ENCODE measurements at places on chromosomes 1 and 21.

GRCh38 chr1:229768232-229768631 lies 142.2 kb downstream of the URB2 start:
- DNase-seq, result no peak

DNA sequence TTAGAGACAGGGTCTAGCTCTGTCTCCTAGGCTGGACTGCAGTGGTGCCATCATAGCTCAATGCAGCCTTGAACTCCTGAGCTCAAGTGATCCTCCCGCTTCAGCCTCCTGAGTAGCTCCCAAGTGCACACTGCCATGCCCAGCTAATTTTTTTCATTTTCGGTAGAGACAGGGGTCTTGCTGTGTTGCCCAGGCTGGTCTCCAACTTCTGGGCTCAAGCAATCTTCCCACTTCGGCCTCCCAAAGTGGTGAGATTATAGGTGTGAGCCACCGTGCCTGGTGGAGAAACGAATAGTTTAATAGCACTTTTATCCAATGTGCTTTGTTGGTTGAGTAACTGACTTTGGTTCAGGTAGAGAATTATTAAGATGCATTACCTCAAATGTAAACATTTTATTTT lies 20.9 kb downstream of the PIK3CD start:
- no peak for DNase-seq

- no peak for DNase-seq
Observed at GRCh38 chr21:33028287-33028670, 2.5 kb downstream of the OLIG2 start.

- DNase-seq, result no peak
Observed at GRCh38 chr1:39882152-39882551, 1.2 kb downstream of the TRIT1 start.

- DNase-seq, result no peak
Observed at GRCh38 chr1:223430236-223430635, 37.0 kb downstream of the CCDC185 start.

GRCh38 chr1:64550510-64550909 lies 80.6 kb downstream of the CACHD1 start:
- DNase-seq, result no peak

- no peak for DNase-seq
Observed at GRCh38 chr1:151759241-151759640, 4.1 kb downstream of the MRPL9 start.

GRCh38 chr1:245879091-245879490 lies 628.0 kb downstream of the SMYD3 start:
- no peak for DNase-seq

DNA sequence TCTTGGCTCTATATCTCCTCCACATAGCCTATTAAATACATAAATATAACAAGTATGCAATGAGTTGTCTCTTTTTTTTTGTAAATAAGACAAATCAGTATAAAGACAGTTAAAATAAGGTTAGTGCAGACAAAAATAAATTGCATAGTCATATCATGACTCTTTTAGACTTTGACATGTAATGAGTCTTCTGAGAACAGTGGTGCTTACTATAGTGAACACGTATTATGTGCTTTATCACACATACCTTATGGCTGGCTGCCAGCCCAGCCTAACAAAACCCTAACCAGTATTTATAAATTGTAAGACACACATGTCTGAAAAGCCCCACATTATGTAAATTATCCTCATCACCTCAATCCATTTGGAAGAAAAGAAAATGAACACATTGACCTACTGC lies 29.1 kb upstream of the F13B start:
- DNase-seq, result no peak

DNA sequence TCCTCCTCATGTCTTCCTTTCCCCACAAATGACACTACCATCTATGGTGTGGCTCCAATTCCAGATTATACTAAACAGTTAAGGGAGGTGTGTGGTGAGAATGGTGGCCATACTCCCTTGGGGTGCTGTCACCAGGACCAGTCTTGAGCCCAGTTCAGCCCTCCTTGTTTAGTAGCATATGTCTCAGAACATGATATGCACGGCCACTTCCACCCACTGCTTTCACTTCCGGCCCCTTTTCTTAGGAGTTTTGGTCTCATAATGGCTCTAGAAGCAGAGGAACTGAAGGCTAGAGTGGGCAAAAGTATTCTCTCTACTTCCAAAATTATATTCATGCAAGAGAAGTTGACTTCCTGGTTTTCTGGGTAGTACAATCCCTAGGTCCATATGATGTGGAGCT lies 45.3 kb upstream of the CACNA1E start:
- DNase-seq, result no peak

- no peak for DNase-seq
Observed at GRCh38 chr1:156502391-156502893, 1.9 kb upstream of the MEF2D start.

- no peak for DNase-seq
Observed at GRCh38 chr1:24226749-24227148, 39.7 kb upstream of the IFNLR1 start.

DNA sequence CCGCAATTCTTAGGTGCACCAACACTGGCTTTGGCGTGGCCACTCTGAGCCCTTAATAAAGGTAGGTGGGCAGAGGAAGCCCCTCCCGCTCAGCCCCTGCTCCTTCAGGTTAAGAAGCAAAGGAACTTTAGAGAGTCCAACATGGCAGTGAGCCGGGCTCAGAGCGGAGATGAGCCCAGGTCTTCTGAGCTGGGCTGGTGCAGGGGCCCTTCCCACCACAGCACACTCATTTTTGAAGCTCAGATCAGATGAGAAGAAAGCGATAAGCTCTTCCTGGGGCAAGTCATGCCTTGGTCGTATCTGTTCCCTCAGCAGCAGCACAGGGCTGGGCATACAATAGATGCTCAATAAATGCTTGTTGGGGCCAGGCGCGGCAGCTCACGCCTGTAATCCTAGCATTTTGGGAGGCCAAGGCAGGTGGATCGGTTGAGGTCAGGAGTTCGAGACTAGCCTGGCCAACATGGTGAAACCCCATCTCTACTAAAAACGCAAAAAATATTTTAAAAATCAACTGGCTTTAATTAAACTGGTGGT lies 51.1 kb upstream of the TARDBP start:
- DNase-seq, result no peak

GRCh38 chr1:65195495-65196417 lies 47.8 kb downstream of the AK4 start:
- no peak for DNase-seq

- peak; percentile 43 for DNase-seq
Observed at GRCh38 chr1:16677552-16678431, 11.0 kb upstream of the RNU1-3 start.

- no peak for DNase-seq
Observed at GRCh38 chr1:47680815-47681475, 243.1 kb downstream of the FOXD2 start.

DNA sequence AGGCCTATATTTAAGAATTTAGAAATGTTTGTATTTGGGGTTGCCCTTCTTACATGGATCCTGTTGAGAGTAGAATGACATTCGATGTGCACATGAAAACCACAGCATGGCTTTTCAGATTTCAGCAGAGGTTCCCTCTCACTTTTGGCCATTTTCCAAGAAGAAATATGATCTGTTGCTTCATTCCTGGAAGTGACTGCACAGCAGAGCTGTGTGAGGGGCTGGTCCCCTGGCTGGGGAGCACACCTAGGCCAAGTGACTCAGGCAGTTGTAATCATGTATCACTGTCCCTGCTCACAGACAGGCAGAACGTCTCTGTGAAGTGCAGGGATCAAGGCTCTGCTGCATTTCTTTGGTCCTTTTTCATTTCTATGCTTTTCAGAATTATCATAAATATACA lies 32.3 kb downstream of the AGT start:
- DNase-seq, result no peak

DNA sequence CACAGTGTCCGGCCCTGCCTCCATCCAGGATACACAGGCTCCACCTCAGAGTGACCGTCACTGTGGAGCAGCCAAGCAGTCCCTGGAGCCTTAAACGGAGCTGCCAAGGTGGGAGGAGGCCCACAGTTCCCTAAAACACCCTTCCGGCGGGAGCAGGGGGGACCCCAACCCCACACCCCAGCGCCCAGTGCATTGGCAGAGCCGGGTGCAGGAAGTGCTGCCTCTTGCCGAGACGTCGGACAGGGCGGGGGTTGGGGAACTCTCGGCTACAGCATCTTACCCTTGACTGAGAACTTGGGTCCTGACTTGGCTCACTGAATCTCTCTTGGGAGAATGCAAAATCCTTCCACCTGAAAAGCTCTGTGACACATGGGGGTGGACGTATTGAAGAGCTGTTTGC lies 38.7 kb upstream of the TMEM51 start:
- DNase-seq, result no peak

GRCh38 chr1:156845953-156846545 lies 12.9 kb downstream of the INSRR start:
- no peak for DNase-seq

DNA sequence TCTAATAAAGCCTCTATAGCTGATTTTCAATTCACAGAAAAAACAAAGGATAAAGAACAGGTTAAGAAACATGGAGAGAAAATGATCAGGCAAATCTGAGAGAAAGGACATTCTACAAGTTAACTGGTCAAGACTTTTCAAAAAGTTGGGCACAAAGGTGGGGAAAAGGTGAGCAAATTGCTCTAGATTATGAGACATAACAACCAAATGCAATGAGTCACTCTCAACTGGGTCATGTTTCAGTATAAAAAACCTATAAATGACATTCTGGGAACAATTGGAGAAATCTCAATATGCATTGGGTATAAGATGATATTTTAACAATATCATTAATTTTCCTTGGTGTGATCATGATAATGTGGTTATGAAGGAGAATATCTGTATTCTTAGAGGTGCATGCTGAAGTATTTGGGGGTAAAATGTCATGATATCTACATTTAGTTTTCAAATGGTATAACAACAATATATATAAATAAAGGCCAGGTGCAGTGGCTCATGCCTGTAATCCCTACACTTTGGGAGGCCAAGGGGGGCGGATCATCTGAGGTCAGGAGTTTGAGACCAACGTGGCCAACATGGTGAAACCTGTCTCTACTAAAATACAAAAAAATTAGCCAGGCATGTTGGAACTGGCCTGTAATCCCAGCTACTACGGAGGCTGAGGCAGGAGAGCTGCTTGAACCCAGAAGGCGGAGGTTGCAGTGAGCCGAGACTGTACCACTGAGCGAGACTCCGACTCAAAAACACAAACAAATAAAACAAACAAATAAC lies 27.0 kb downstream of the ANKRD13C start:
- DNase-seq, result no peak

DNA sequence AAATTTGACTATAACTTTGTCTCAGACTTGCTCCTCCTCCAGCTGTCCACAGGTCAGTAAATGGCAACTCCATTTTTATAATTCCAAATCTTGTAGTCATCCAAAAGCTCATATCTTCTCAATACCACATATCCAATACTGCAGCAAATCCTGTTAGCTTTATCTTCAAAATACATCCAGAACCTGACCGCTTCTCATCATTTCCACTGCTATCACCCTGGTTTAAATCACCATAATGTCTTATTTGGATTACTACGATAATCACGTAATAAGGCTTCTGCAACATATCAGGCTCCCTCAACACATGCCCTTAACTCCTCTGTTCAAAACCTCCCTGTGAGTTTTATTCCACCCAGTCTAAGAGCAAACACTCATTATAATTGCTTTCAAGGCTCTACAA lies 34.5 kb downstream of the ERO1B start:
- DNase-seq, result no peak

DNA sequence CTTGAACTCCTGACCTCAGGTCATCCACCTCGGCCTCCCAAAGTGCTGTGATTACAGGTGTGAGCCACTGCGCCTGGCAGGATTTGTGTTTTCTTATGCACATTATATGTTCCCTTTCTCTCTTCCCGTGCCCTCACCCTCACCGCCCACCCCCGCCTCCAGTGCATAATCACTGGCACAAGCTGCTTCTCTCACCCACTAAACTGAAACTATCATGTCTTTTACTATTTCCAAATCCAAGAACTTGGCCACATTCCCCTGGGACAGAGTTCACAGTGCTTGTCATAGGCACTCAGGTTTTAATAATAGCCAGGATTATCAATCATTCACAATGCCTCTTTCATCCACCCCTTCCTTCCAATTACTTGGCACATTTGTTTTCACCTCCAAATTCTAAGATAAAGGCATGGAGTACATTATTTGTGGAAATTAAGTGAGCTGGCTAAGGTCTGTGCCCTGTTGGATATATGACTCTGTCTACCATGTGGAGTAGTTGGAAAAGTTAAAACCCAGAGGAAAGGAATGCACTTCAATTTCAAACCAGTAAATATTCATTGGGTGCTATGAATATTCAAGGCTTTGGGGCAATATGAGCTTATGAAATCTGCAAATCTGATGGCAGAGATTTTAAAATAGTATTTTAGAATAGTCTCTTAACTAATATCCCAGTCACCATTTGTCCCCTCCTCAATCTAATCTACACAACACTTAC lies 17.6 kb upstream of the MAPKAPK2 start:
- no peak for DNase-seq

DNA sequence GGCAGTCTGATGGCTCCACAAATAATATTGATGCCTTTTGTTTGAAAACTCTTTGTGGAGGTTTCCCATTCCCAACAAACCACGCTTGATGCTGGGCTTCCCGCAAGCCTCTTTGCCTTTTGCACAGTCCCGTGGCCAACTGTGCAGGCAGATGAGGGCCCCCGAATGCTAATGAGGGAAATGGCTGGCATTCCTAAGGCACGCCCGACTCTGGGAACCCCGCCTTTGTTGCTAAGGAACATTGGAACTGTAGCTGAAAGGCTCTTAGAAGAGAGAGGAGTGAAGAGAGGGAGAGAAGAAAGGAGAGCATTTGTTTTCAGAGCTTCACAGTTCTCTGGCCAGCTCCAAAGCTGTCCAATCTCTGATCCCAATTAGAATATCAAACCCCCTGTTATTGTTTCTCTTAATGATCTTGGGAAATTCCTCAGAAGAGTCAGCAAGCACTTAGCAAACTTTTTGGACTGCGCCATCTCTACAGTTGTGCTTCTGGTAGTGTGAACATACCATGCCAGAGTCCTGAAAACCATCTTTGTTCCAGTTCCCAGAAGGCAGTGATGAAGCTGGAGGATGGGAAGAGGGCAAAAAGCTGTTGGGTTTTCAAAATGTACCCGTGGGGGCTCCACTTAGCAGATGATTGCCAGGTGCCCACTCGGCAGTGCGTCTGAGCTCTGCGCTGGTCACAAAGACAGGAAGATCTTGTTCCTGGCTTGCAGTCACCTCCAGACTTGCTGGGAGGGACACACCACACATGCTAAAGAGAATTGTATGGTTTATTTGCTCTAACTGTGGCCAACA lies 60.1 kb upstream of the CYP2J2 start:
- no peak for DNase-seq

DNA sequence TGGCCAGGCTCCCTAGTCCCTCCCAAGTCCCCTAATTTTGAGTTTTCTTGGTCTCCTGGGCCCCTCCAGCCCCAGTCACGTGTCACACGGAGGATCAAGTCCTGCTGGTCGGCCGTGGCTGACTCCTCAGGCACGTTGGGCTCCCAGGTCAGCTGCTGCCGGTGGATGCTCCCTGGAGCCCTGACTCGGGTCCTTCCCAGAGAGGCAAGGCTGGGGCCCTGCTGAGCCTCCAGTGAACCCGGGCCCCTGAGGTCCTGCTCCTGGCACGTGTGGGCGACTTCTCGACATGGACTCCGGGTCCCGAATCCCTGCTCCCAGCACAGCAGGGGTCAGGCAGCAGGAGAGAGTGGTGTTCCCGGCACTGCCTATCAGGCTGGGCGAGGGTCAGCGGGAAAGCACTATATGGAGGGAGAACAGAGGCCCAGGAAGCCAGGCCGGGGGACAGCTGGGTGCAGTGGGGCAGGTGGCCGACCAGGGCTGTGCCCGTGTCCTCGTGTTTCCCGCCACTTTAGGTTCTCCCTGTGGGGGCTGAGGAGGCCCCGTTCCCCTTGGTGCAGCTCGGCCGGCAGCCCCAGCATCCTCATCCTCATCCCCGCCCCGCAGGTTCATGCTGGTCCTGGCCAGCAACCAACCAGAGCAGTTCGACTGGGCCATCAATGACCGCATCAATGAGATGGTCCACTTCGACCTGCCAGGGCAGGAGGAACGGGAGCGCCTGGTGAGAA lies 13.2 kb downstream of the TMEM240 start:
- DNase-seq, result no peak
